GM04504 (cell line): ENCODE measurements at places on chromosomes 3 and 15.

DNA sequence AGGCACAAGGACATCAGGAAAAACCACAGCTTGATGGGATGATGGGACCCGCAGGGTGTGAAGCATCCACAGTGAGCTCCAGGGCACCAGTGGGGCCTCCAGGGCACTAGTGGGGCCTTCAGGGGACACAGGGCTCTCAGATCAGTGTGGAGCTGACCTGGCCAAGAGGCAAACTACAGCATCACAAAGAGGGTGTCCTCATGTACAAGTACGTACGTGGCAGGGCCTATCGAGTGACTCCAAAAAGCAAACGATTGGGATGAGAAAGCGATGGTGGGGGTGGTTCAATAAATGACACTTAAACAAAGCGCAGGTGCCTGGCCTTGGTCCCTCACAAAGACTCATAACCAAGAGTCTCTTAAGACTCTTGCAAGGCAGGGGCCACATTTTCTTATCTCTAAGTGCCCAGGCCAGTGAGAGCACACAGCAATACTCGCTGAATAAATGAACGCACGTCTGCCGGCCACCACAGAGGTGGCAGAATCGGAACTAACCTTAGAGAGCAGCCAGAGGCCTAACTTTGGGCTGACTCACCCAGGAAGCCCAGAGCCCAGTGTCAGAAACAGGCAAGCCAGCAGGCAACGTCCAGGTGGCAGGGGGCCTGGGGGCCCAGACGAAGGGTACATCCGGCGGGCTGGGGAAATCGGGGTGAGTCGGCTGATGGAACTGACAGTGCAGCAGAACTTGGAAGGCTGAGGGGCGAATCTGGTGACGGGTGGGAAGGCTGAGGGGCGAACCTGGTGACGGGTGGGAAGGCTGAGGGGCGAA lies 8.7 kb downstream of the PCSK6 start:
- DNase-seq, result no peak

- peak; percentile 79 for DNase-seq
These were observed 62.9 kb upstream of the NR2E3 start for GRCh38 chr15:71747128-71748083.

- no peak for DNase-seq
These were observed 417.6 kb upstream of the RGMA start for GRCh38 chr15:93506646-93507045.

- no peak for DNase-seq
These were observed 55.2 kb downstream of the MGLL start for GRCh38 chr3:127767126-127767525.

- no peak for DNase-seq
These were observed 486.4 kb downstream of the FHIT start for GRCh38 chr3:60764870-60765269.

GRCh38 chr15:34655326-34655725 lies 71.9 kb upstream of the GOLGA8B start:
- DNase-seq, result no peak

- DNase-seq, result no peak
These were observed 280.5 kb downstream of the GAP43 start for GRCh38 chr3:115903843-115904242.

- DNase-seq, result no peak
These were observed 15.3 kb upstream of the ABHD17C start for GRCh38 chr15:80679804-80680175.

DNA sequence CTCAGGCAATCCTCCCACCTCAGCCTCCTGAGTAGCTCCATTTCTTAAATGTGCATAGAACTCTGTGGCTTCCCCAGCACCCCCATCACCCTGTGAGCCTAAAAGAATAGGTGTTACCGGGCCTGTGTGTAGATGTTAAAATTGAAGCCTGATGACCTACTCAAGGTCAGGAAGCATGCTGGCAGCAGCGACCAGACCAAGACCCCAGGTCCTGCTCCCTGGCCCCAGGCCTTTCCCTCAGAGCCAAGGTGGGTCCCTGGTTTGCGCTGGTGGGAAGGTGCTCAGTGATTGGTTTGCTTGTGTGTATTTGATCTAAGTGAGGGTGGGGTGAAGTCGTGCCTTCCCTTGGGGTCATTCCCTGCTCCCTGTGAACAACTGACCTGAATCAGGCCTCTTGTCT lies 18.4 kb upstream of the CRABP1 start:
- DNase-seq, result no peak

- no peak for DNase-seq
These were observed 475.2 kb upstream of the PPP2R3A start for GRCh38 chr3:135490219-135490915.

DNA sequence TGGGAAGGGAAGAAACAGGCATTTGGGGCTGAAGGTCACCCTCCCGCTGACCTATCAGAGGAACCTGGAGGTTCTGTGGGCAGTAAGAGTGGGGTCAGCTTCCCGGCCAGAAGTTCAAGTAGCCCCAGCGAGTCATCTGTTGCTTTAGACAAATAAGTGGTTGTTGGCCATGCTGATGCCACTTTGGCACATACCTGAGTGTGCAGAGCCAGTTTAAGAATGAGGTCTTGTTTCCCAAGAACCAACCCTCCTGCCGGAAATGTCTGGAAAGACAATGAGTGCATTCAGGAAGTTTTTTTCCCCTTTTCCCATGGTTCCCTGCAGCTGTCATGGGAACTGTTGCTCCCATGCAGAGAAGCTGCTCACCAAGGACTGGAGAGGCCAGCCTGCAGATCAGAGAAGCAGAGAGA lies 166.7 kb downstream of the ZNF621 start:
- DNase-seq, result no peak

DNA sequence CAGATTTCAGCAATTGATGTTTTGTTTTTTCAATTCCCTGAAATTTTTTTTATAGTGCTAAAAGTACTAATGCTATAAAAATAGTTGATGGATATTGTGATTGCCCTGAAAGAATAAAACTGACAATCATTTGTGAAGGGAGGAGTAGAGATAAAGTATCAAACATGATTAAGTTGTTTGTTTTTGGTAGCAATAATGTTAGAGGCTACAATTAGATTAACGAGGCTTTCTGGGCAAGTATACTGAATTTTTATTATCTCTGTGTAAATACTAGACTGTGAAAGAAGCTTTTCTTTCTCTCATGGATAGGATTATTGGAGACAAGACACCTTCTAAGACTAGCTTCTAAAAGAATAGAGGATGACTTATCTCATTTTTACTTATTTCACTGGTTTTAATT lies 15.6 kb downstream of the NR1D2 start:
- no peak for DNase-seq

DNA sequence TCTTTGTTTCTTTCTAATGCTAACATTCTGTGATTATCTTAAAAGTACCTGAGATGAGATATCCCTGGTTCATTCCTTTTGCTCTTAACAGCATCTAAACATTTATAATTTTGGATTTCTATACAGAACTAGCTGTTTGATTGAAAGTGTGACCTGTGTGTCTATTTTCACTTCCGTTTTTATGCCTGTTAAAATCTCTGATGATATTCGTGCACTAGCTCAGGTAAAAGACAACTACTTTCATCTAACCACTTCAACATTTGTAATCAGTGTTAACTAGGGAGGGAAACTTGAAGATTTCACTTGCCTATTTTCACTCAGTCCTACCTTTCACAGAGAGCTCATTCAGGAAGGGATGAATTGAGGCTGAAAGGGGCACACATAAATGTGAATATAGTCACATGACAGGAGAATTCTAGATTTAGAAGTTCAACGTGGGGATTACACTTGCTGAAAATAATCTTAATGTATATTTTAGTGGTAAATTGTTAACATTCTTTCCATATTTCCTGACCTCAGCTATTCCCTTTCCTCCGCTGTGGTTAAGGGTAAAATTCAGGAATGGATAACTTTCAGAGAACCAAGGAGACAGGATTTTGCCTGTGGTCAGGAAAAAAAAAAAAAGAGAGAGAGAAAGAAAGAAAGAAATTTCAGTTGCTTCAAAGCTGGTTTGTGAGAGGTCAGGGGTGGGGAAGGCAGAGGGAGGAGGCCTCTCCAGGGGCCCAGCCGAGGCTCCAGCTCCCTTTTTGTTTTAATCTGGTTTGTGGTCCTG lies 159.8 kb upstream of the TSC22D2 start:
- no peak for DNase-seq

DNA sequence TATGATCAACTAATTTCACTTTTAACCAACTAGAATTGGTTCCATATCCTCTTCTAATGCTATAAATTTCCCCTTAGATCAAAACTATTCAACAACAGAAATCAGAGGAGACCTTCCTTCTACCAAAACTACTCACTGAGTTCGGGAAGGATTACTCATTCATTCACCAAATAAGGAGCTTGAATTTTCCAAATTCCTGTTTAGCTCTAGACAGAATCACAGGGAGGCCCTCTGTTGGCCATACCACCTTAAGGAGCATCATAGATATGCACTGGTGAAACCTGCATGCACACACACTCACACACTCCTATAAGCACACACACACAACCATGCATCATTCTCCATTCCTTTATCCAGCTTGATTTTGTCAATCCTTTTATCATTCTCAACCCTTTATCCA lies 49.0 kb downstream of the SUCLG2 start:
- DNase-seq, result peak; percentile 47

DNA sequence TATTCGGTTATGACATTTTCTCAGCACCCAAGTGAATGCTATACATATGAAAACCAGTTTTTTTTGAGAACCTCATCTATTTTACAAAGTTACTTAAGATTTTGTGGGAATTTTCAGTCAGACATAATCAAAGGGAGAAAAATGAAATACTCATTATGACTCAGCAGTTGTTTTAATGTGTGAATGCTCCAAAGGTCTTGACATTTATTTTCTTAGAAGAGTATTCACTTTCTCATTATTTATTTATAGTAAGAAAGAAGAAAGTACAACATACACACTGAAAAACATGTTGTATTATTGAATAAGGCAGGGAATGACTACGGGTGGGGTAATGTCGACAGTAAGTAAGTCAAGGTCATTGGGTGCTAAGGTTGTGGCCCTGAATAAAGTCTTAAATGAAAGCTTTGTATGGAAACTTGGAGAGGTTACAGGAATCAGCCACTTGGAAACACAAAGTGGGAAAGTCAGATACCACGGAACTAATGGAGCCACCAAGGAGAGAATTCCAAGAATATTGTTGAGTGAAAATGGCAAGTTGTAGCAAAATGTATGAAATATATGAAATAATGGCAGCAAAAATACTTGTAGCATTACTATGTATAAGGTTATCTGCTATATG lies 844.5 kb downstream of the TBL1XR1 start:
- DNase-seq, result no peak

DNA sequence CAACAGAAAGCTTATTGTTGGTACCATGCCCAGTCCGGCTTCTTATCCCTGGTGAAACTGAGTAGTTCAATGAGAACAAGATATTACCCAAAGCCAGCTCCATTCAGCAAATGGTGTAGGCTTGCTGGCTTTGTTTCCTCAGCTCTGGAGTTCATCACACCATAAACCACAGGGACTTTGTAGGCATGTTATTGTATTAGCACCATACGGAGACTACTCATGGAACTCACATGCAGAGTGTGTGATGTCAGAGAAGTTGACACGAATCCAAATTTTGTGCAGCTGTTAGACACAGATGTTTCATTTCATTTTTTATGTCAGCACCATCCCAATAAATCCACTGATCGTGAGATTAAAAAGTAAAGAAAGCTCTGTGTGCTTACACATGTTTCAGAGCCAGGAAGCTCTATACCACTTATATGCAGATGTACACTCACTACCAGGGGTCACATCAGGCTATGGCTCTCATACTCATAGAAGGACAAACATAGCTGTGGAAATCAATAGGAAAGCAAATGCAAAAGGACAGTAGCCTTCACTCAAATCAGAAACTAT lies 63.4 kb upstream of the LEKR1 start:
- DNase-seq, result peak; percentile 79

- DNase-seq, result no peak
These were observed 37.7 kb upstream of the SYNPR start for GRCh38 chr3:63240381-63240902.

DNA sequence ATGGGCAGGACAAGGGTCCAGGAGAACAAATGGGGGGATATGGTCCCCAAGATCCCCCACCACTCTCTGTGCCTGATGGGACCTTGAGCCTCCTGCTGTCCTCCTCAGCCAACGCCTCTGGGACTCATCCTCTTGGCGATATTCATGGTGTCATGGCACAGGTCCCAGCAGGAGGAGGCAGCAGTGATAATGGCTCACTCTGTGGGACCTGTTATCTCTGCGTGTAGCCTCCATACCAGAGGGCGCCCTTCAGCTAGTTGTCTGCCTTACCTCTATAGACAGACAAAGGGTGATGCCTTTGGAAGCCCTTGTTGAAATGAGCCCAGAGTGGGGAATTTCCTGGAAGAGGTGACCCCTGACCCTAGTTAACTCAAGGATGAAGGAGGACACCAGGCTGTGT lies 7.4 kb downstream of the ZBTB47 start:
- no peak for DNase-seq

DNA sequence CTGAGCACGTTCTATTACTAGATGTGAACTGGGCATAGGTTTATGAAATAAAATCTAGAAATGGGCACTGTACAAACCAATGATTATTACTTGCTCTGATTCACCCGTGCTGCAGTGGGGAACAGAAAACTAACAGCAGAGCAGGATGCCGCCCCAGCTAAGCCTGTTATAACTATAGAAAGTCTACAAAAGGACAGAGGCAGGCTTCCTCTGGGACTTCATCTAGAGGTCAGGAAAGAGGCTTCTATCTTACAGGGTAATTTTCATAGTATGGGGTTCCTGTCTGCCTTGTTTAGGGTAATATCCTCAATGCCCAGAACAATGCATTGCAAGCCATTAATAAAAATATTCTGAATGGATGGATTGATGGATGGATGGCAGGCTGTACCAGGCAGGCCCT lies 177.0 kb upstream of the TBL1XR1 start:
- DNase-seq, result no peak
